BJ (cell line): ENCODE measurements at places on chromosomes 16 and 17. TPM values are rescaled to one million over a fixed set of nuclear protein-coding genes. Genes with fewer than 3 reads are reported as not detected.

Gene EVI2B
- polyA plus RNA-seq = 0.12 and 0.43 TPM in 2 replicates

Gene TMEM98
- 314 and 331 TPM in 2 replicates for polyA plus RNA-seq

Gene SECTM1
- polyA plus RNA-seq = 18.9 and 34.4 TPM in 2 replicates

Gene TP53TG3C
- polyA plus RNA-seq = not detected in 2 replicates

Gene CNTROB
- 19.4 and 26.8 TPM in 2 replicates for polyA plus RNA-seq

Gene CA5A
- not detected in 2 replicates for polyA plus RNA-seq

Gene BRIP1
- polyA plus RNA-seq = 2.9 and 6.2 TPM in 2 replicates

Gene LDHD
- 0.60 and 0.71 TPM in 2 replicates for polyA plus RNA-seq

Gene OVCA2
- 42.0 and 56.7 TPM in 2 replicates for polyA plus RNA-seq

Gene SPATA22
- not detected in 2 replicates for polyA plus RNA-seq

Gene OTOP2
- not detected in 2 replicates for polyA plus RNA-seq

Gene TBC1D3G
- polyA plus RNA-seq = not detected in 2 replicates

Gene C17orf67
- 0.49 and 0.50 TPM in 2 replicates for polyA plus RNA-seq
